ENCODE measurements at places on chromosomes 7 and 10.

DNA sequence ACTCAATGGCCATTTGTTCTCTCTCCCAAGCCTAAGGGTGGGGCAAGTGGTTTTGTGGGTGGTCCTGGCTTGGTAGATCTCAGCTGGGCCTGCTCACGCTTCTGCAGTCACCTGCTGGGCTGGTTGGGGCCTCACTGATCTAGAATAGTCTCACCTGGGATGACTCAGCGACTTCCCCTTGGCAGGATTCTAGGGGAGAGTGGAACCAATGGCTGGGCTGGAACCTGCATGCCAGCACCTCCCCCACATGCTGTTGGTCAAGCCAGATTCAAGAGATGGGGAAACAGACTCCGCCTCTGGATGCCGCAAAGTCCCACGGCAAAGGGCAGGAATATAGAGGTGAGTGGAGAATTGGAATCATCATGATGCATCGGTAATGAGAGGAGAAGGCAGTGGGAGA is 292.9 kb upstream of the NPVF start:
- no peak for DNase-seq

GRCh38 chr7:83366629-83367028 is 203.9 kb upstream of the PCLO start:
- no peak for DNase-seq

DNA sequence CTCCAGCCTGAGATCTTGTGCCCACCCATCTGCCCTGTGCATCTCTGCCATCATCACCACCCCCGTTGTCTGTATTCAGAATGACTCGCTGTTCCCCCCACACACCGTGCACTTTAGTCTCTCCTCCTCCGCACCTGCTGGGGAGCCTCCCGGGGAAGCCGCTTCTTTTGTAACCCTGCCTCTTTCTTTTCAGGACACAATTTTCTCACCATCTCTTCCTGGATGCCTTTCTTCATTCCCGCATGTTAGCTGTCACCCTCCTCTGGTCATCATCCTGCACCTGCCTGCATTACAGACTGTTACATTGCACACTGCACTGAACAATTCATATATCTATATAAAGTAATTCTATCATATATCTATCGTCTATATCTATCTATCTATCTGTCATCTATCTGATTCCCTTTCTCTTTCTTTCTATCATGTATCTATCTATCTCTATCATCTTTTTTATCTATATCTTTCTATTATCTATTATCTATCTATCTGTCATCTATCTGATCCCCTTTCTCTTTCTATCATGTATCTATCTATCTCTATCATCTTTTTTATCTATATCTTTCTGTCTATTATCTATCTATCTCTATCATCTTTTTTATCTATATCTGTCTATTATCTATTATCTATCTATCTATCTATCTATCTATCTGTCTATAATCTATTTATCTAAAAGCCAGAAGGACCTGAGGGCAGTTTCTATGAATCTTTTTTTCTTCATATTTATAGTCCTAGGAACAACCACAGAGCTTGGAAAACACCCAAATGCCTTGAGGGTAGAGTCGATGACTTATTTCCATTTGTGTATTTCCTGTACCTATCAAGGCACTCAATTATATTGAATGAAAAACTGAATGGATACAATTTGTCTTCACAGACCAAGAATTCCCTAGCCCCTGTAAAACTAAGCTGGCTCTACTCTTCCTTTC is 642.5 kb downstream of the ACTR3B start:
- DNase-seq, result no peak

DNA sequence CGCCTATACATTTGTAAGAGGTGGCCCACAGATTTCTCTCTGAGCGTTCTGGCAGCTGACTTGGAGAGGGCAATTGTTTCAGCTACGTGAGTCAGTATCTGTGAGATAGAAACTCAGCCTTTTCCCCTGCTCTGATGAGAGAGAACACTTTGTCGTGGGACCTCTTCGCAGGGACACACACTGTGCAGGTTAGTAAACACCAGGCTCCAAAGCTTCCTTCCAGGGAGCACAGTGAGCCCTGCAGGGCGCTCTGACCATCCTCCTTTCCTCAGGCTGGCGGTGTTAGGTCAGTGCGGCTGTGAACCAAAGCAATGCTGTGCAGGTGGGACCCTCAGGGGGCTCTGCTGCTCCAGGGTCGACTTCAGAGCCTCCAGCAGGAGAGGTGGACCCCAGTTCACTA is 152.2 kb upstream of the TCF7L2 start:
- no peak for DNase-seq

DNA sequence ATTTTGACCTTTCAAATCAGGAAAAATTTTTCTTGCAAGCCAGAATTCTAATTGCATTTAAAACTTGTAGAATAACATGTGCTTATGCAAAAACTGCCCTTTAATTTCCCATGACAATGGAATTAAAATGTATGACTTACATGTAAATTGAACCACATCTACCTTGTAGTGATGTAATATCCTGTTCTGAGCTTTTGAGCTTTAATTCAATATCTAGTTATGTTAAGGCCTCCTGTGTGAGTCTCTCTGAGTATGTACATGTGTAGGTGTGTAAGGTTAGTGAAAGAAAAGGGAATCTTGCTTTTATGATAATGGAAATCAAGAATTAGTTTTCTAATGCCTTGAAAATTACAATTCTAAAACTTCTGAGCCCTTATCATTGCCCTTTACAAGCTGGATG is 344.8 kb upstream of the AKR1E2 start:
- no peak for DNase-seq

DNA sequence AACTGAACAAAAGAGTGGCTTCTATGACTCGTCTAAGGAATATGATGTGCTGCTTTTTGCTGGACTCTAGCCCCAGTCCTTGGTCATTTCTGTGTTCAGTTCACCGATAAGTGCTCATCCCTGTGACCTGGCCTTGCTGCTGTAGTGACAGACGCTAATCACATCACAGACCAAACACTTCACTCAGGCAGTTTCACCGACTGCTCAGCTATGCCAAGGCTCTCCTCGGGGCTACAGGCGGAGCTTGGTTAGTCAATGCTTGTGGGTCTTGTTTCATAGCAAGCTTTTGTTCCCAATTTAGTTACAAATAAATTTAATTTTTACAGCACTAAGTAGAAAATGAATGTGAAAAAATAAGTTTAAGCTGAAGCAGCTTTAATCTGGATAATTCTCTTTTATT is 190.8 kb upstream of the PRKCQ start:
- DNase-seq, result no peak

All from effector memory CD8-positive, alpha-beta T cell (primary cell).